ENCODE measurements at places on chromosomes 5 and 9.
A peak's percentile ranks its signal among the peaks of the same experiment; 100 is the strongest.

- DNase-seq = no peak
Observed at GRCh38 chr9:89781838-89782540, 177.2 kb downstream of the GADD45G start.

DNA sequence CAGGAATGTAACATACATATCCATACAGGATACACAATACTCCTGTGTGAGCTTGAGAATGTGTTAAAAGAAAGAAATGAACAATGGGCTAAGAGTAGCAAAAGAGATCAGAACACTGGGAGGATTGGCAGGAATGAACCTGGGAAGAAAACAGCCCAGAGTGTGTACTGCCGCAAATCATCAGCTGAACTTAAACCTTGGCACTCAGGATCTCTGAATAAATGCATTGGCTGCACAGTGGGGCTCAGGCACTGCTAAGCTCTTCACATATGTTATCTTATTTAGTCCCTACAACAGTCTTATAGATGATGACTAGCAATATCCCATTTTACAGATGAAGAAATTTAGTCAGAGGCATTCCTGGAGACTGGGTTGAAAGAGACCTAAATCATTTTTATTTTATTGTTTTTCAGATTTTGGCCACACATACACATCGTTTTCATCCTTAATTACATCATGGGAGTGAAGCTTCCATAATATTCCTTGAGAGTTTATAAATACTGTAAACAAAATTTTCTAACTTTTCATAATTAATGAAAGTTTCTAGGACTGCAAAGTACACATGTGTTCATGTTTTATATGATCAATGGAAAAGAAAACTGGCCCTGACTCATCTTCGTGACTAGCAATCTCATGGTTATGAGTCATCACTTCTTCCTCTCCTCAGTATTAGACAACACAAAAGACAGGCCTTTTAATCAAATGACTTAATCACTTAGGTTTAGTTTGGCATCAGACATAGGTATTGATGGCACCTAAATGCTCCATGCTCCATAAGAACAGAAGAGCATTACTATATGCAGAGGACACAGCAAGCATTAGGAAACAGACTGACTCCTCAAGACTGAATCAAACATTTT, 59.2 kb downstream of the CDH18 start:
- DNase-seq = no peak

DNA sequence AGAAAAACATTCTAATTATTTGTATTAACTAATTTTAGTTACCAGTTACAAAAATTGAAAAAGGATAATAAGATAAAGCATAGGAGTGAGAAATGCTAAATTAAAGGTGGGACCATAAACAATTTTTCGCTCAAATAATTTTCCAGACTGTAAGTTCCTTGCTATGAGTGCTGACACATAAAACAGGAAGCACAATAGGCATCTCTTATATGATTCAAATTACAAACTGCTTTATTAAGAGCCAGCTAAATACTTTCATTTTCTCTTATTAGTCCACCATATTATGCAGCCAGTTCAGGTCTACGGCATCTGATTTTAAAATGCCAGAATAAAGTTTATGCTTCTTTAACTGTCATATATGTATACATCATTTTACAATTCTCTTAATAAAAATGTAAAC, 4.4 kb downstream of the RC3H2 start:
- DNase-seq = no peak

DNA sequence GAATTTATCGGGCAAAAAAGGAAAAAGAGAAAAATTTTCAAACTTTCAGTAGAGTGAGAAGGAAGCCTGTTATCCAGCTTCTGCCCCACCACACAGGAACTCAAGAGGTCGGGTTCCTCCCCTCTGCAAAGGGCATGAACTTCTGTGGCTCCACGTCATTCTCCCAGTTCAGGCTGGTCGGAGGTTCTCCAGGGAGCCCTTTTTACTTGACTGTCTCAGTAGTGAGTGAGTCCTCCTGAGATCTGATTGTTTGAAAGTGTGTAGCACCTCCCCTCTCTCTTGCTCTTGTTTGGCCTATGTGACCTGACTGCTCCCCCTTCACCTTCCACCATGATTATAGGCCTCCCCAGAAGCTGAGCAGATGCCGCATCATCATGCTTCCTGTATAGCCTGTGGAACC, 9.7 kb downstream of the SPINK1 start:
- DNase-seq = no peak

DNA sequence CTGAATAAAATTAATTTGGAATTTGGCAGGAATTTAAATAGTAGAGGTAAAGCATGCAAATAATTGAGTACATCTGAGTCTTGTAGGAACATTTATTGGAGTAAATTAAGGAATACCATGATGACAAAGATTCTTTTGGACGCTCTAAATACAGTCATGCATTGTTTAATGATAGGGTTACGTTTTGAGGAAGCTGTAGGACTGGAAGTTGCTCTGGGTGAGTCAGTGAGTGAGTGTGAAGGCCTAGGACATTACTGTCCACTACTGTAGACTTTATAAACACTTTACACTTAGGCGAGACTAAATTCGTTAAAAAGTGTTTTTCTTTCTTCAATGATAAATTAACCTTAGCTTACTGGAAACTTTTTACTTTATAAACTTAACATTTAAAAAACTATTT, 113.0 kb downstream of the FAM170A start:
- DNase-seq = no peak

DNA sequence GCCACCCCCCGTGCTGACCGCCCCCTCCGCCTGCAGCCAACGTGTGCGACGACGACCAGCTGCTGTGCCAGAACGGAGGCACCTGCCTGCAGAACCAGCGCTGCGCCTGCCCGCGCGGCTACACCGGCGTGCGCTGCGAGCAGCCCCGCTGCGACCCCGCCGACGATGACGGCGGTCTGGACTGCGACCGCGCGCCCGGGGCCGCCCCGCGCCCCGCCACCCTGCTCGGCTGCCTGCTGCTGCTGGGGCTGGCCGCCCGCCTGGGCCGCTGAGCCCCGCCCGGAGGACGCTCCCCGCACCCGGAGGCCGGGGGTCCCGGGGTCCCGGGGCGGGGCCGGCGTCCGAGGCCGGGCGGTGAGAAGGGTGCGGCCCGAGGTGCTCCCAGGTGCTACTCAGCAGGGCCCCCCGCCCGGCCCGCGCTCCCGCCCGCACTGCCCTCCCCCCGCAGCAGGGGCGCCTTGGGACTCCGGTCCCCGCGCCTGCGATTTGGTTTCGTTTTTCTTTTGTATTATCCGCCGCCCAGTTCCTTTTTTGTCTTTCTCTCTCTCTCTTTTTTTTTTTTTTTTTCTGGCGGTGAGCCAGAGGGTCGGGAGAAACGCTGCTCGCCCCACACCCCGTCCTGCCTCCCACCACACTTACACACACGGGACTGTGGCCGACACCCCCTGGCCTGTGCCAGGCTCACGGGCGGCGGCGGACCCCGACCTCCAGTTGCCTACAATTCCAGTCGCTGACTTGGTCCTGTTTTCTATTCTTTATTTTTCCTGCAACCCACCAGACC, 80.2 kb downstream of the NTNG2 start:
- DNase-seq = peak; percentile 25

- no peak for DNase-seq
Observed at GRCh38 chr5:173682313-173682712, 65.9 kb upstream of the BOD1 start.

DNA sequence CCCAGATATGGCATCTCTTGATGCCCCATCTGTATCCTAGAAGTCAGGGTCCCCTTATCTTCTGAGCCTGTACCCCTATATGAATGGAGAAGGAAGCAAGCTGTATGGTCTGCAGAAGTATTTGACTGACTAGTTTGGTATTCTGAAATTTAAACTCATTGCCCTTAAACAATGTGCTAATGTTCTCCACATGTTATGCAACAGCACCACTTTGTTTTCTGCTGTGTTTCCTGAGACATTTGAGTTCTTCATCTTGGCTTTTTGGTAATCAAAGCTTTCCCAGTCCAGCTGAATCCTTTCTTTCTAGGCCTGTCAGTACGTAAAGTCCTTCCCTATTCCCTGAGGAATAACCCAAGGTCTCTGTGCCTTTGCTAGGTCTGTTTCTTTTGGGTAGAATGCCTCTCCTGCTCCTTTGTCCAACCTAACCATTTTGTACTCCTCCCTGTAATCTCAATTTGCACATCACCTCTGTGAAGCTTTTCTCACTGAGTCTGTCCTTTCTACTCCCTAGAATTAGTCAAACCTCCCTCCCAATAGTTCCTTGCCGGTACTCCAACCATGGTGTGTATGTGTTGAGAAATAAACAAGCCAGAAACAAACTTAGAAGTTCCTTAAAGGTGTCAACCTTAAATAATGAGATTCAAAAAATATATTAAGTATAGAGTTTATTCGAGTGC, 72.1 kb upstream of the HSPB3 start:
- no peak for DNase-seq

GRCh38 chr5:132427281-132428146, 58.0 kb downstream of the SLC22A5 start:
- DNase-seq = peak; percentile 64
